Stimulated activated CD8-positive, alpha-beta memory T cell treated with anti-CD3 and anti-CD28 coated beads, Interleukin-15, amount 100 ng/mL, for 48 hours (primary cell): ENCODE measurements at places on chromosomes 7 and 10.

DNA sequence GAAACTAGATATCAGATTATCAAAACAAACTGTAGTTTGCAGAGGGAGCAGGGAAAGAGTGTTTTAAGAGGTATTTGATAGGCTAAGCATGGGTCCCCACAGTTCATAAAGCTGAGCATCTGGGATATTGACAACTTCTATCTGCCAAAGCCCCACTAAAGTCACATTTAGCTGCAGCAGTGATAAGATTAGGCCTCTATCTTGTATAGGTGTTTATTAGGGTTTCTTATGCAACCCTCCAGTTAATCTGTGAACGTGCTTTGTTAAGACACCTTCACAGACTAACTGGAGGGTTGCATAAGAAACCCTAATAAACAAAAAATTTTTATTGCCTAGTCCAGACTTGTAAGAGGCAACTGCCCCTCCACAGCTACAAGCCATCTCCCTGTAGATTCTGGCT is 78.0 kb downstream of the CYP51A1 start:
- DNase-seq: no peak

- no peak for DNase-seq
Observed at GRCh38 chr7:17560516-17560915, 262.1 kb downstream of the AHR start.

- no peak for DNase-seq
Observed at GRCh38 chr7:133633055-133633454, 380.2 kb downstream of the EXOC4 start.

GRCh38 chr7:7352845-7353244 is 170.5 kb downstream of the C1GALT1 start:
- DNase-seq: no peak

DNA sequence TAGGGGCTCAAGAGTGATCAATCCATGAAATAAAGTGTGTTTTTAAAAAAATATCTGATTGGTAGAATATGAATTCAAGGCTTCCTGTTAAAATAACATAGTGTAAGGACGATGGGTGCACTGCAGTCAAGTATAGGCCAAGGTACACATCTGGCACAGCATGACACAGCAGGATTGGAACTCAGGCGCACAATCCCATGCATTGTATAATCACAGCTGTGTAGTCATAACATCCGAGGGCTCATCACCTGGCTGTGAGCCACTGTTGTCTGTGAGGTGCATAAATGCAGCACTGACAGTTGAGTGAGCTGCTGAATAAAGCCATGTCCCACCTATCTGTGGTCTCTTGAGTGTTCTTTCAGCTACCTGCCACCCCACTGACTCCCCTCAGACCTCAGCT is 142.3 kb upstream of the HPS1 start:
- DNase-seq: no peak
